ENCODE measurements at places on chromosomes 5 and 9.

- DNase-seq = no peak
These were observed 383.7 kb downstream of the TLE1 start for GRCh38 chr9:81305561-81306182.

DNA sequence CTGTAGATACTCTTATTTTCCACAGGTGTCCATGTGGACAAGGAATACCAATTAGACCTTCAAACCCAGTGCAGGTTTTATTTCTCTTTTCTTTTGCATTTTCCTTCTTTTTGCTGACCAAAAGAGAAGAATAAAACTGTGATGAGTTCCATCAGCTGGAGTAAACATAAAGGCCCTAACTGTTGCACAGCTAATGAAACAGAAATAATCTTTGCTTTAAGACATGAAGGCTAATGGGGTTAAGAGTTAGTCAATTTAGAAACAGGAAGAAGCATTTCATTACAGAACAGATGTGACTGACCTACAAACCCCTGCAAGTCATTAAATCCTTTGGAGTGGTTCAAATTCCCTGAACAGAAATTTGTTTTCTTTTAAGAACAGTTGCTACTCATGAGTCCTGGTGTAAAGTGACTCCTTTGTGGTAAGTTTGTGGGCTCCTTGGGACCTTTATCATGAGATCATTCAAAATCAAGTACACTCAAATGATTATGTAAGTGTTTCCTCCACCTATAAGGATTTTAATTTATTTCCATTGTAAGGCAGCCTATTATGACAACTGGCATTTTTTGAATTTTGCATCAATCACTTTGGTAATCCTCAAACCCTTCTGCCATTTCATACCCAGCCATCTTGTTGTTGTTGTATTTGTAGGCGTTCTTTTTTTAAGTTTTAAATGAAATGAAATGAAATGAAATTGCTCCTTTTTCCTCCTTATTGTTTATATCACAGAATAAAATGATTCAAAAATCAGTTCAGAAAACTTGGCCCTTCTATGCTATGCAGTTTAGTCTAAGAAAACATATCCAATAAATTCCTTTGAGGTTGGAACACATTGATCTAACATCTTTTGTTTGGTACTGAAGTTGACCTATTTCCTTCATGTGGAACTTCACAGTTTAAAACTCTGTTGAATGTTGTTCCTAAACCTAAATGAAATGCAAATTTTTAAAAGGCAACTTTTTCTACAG is 1.3 kb downstream of the MINAR2 start:
- no peak for DNase-seq

DNA sequence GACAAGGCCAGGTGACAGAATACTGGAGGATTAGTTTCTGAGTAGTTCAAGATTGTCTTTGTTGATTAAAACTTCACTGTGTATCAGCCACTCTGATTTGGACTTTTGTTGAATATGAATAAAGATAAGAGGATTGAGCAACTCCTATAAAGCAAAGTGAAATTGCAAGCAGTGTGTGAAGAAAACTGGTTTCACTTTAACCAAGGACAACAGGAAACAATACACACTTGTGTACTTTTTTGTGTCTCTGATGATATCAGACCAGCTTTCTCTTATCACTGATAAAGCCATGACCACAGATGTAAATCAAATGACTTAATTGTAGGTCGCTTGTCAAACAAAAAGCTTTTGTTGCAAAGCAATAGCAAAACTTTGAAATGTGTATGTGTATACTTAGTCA is 268.6 kb downstream of the FER start:
- peak; percentile 59 for DNase-seq

GRCh38 chr5:6449465-6450158 is 953 bp downstream of the UBE2QL1 start:
- no peak for DNase-seq

DNA sequence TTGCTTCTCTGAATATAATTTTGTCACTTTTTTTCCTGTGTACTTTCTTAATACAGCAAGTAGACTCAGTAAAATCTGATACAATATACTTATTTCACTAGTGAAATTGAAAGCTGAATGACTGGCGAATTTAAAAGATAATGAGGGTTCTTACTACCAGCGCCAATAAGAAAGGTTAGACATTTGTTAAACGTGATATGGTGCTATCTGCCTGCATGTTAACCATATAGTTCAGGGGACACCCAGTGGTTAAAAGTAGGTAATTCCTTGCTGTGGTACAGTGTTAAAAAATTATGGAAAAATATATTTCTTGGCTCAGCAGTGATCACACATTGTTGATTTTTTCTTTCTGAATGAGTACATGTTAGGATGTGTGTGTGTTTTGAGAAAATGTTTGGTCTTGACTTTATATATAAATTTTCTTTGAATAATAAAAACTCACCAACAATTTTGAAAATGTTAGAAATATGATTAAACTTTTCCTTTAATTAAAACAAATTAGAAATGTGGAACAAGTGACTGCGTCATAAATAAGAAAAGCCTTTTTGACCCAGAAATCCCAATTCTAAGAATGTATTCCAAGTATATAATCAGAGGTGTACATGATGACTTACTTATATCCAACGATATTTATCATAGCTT is 25.8 kb downstream of the CAST start:
- peak; percentile 79 for DNase-seq

GRCh38 chr9:124122321-124122720 is 110.8 kb downstream of the LHX2 start:
- DNase-seq = peak; percentile 12

DNA sequence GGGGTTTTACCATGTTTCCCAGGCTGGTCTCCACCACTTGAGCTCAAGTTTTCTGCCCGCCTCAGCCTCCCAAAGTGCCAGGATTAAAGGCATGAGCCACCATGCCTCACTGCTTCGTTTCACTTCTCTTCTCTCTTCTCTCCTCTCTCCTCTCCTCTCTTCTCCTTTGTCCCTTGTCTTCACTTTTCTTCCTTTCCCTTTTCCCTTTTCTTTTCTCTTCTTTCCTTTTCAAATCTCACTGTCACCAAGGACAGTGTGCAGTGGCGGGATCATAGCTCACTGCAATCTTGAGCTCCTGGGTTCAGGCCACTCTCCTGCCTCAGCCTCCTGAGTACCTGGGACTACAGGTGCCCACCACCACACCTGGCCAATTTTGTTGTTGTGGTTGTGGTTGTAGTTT is 49.5 kb downstream of the SLF1 start:
- no peak for DNase-seq

- DNase-seq = no peak
These were observed 4.9 kb downstream of the SUSD1 start for GRCh38 chr9:112170235-112170634.

DNA sequence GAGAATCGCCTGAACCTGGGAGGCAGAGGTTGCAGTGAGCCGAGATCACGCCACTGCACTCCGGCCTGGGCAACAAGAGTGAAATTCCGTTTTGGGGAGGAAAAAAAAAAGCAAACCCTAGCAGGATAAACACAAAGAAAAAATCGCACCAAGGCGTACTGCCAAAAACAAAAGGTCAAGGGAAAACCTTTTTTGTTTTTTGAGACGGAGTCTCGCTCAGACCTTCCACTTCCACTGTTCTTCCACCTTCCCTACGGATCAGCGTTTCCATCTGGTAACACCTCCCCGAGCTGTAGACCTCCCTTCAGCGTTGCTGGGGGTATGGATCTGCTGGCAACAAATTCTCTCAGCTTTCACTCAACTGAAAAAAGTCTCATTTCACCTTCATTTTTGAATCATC is 20.1 kb upstream of the FCN2 start:
- DNase-seq = no peak

DNA sequence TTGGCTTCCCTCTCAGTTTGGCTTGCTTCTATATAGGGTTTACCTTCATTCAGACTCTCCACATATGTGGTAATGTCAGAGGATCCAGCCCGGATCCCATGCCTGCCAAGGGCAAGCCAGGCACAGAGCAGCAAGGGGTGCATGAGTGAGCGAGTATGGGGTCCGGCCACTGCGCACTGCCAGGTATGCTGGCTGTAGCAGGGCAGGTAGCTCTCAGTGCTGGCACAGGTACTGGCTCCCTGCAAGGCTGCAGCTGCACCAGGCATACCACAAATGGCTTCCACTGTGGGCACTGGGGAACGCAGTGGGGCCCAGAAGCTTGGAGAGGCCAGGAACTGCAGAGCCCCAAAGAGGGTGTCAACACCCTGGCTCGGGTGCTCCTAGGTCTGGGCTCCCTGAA is 86.2 kb downstream of the GIN1 start:
- DNase-seq = no peak

- DNase-seq = no peak
These were observed 7.1 kb upstream of the FAF2 start for GRCh38 chr5:176440927-176441706.

DNA sequence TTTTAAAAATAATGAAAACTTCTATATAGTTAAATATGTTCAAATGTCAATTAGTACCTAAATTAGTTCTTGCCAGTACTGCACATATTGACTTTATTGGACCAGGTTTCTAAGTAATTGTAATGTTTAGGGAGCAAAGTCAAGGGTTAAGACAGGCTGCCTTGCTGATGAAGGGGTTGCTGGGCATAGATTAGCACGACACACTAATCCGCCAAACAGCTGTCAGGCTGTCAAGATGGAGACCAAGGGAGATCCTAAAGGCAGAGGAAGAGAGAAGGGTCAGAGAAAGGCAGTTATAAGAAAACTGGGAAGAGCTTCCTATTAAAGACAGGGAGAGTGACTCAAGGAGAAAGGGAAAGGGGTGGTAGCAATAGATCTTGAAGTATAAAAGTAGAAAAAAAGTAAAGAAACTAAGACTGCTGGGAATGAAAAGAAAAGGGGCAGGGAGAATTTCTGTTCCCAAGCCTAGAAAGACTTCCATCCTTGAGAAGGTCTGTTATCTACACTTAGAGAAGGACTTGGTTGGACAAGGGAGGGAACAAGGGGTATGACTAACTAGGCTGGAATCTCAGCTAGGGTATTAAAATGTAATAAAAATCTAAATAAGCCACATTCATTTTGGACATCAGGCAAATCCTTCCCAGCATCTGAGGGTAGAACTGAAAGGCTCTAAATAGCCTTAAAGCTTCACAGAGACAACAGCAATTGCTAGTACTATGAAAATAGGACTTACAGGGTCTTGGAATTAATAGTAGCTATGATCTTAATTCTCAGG is 188.7 kb downstream of the FBXL17 start:
- DNase-seq = peak; percentile 85

DNA sequence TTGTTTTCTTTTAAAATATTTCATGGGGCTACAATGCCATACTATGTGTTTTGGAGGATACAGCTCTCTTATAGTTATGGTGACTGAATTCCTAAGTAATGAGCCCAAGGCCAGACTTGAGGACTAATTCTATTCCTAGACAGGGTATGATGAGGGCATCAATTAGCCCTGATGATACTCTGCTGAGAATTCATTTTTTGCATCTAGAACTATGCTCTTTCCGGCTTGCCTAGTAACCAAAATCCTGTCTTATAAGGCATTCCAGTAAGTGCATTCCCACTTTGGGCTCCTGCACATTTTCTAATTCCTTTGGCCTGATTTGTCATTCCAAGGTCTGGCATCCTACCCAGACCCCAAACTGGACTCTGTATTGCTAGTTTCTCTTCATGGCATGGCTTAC is 62.4 kb downstream of the MAT2B start:
- peak; percentile 44 for DNase-seq

- no peak for DNase-seq
These were observed 66.9 kb upstream of the PLPP1 start for GRCh38 chr5:55601628-55602027.

DNA sequence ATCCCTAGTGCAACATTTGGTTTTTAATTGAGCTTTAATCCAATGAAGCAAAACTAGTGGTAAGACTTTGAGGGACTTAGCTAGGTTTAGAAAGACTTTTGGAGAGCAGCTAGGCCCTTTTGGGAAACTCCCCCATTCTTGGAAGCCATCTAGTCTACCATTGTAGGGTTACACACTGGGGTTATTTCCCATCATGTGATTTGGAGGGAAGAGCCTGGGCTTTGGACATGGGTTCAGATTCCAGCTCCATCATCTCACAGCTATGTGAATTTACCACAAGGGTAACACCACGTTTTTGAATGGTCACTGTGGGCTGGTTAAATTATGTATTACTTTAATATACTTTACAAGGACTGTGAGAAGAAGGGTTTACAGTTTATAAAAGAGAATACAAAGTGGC is 18.3 kb upstream of the TNFSF15 start:
- peak; percentile 81 for DNase-seq

GRCh38 chr9:32524892-32525708 is 896 bp downstream of the RIGI start:
- peak; percentile 19 for DNase-seq

- DNase-seq = no peak
These were observed 25.2 kb downstream of the GFI1B start for GRCh38 chr9:133003671-133004090.

DNA sequence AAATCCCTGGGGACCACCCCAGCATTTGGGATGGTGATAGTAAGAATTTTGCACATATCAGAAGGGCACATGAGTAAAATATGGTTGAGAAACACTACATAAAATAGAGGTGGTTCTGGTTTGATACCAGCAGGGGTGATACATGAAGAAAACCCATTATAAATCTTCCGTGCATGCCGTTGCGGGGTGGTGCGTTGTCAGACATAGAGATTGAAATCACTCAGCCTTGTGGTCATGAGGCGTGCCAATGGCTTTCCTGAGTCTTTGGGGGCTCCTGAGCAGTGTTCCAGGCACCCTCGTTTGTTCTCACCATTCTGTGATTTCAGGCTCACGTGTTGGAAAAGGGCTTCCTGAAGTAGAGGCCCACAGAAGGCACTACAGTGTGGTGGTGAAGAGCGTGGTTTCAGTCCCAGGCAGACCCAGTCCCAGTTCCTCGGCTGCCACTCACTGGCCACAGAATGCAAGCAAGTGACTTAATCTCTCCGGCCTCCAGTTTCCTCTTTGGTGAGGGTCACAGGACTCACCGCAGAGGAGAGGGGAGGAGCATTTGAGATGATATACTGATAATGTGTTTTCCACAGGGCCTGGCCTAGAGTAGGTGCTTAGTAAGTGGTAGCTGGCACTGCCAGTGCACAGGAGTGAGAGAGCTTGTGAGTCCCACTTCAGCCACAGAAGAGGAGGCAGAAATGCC is 20.5 kb upstream of the GLRX start:
- peak; percentile 41 for DNase-seq

- DNase-seq = no peak
These were observed 1.6 kb upstream of the SETX start for GRCh38 chr9:132356324-132356924.

- DNase-seq = no peak
These were observed 12.2 kb downstream of the TAS2R1 start for GRCh38 chr5:9617739-9618504.

GRCh38 chr9:4220346-4220745 is 79.5 kb downstream of the GLIS3 start:
- DNase-seq = no peak

DNA sequence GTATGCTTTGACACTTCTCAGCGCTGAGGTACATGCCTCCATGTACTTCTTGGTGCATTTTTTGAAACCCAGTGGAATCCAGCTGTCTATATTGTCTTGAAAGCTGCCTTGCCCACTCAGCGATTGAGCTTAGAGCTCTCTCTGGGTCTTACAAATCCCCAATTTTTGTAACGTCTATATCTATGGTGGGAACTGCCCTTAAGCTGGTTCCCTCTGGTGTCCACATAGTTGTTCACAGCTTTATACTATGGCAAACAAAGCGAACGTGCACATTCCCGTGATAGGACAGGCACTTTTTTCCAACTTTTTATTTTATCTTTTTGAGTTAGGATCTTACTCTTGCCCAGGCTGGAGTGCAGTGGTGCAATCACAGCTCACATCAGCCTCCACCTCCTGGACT is 20.9 kb downstream of the CDHR2 start:
- peak; percentile 64 for DNase-seq
